Stimulated activated CD8-positive, alpha-beta memory T cell treated with anti-CD3 and anti-CD28 coated beads, Interleukin-15, amount 100 ng/mL, for 4 hours (primary cell): ENCODE measurements at places on chromosomes 4 and X.

DNA sequence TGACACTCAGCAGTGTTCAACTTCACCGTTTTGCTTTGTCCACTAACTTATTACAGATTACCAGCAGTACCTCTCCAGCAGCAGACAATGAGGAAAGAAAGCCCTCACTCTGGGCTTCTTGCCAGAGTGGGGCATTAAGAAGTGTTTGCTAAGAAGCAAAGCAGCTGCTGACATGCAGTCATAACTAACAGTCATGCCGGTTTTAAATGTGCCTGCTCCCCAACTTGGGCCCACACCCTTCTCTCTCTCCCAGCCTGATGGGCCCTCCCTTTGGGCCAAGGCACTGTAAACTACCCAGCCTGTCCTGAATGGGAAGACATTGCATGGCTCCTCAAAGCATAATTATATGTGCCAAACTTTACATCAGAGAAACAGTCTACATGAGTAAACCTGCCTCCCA is 54.6 kb upstream of the HHIP start:
- DNase-seq, result no peak

GRCh38 chr4:37816006-37816405 is 10.5 kb upstream of the PGM2 start:
- no peak for DNase-seq

DNA sequence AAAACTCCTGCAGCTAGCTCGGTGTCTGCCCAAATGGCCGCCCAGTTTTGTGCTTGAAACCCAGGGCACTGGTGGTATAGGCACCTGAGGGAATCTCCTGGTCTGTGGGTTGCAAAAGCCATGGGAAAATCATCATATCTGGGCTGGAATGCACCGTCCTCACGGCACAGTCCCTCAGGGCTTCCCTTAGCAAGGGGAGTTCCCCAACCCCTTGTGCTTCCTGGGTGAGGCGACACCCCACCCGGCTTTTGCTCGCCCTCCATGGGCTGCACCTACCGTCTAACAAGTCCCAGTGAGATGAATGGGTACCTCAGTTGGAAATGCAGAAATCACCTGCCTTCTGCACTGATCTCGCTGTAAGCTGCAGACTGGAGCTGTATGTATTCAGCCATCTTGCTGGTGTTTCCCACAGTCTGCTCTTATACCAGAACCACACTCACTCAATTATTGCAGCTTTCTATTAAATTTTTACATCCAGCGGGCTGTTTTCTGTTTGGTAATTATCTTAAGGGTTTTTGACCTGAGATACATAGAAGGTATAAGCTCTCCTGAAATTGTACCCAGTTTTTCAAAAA is 36.7 kb upstream of the NPNT start:
- DNase-seq, result no peak

GRCh38 chr4:82721819-82722423 is 76.7 kb downstream of the SCD5 start:
- no peak for DNase-seq

DNA sequence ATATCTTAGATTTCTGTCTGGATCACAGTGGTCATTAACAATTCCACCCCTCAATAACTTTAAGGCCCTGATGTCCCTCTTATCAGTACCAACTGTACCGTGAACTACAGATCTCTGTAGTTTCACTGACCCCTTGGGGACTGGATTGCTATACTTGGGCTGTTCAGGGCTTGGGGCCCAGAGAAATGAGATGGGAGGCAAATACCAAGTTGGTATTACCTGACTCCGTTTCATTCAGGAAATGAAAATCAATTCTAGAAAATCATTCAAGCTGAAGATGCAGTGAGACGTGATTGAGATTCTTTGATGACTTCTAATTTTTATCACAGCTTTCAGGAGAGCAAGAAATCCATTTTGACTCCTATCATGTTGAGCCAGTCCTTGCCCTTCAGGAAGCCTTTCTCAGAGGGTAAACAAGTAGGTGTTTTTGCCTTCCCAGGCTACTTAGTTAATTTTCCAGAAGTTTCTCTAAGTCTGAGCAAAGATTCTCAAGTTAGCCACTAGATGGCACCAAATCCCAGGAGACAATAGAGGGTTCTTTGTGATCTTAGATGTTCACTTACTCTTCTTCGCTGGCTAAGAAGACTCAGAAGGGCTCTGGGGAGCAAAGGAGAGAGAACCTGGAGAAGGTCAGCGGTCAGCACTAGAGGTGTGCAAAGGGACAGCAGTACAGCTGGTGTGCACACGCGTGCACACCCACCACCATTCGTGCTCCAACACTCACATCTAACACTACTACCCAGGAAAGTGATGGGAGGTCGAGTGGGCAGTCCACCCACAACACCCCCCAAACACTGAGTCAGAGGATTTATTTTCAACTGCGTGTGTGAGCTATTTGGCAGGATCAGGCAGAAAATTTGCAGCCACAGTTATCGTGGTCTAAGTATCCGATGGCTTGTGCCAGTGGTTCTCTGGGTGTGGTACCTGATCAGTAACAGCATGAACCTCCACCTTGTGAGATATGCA is 7.4 kb downstream of the HNRNPH2 start:
- no peak for DNase-seq

- no peak for DNase-seq
These were observed 19.2 kb downstream of the PNMA6E start for GRCh38 chrX:153381684-153382532.

GRCh38 chr4:145564540-145564939 is 54.6 kb upstream of the MMAA start:
- no peak for DNase-seq

DNA sequence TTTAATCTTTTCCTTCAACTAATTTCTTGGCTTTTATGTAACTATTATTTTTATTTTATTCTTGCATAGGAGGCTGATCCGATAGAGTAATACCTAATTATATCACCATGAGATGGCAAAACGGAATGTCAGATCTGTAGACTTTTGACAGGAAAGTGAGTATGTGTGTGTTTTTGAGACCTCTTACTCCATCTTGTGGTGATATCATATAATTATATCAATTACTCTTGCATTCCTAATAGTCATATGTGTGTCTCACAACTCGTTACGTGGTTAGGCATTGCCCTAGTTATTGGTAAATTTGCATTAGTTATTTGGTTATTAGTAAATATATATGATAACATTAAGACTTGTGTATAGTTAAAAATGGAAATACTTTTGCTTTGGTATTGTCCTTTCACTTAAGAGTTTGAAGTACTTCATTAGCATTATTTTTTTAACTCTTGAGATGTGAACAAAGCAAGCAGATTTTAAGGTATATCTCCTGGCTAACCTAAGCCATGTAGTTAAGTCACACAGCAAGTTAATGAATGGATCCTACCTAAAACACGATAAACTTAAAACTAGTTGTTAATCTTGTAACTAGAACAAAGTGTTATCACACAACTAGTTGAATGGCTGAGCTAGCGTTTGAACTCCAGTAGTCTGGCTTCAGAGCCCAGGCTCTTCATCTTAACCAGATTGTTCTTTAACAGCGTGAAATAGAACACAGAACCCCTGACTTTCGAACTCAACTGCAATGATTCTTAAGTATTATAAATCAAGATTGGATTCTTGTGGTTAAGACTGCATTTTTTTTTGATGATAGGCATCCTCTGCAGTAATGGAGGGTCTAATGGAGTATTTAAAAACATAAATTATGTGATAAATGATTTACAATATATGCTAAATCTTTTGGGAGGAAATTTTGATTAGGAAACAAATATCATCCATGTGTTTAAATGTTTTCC is 67.1 kb downstream of the PGRMC2 start:
- DNase-seq, result no peak

DNA sequence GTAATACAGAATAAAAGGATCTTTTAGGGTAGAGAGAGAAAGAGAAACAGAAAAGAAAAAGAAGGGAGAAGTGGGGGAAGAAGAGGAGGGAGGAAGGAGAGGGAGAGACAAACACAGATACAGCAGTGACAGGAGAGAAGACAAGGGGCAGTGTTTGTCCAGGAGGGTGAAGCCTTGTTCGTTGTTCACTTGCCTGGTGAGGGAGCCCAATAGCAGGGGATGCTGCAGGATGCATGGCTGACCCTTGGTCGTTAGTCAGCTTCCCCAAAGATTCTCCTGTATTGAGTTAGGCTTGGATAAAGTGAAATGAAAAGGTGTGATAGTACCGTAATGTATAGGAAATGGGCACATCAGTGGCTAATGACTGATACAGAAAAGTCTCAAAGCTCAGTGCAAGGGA is 403.7 kb downstream of the IL15 start:
- DNase-seq, result no peak
